Hematopoietic multipotent progenitor cell treated with erythropoietin and hydrocortisone succinate and interleukin-3 and kit ligand, for 15 days (in vitro differentiated cells): ENCODE measurements at places on chromosomes 1 and 21.

GRCh38 chr21:19935467-19935866 lies 1062.7 kb upstream of the NCAM2 start:
- DNase-seq, result no peak

DNA sequence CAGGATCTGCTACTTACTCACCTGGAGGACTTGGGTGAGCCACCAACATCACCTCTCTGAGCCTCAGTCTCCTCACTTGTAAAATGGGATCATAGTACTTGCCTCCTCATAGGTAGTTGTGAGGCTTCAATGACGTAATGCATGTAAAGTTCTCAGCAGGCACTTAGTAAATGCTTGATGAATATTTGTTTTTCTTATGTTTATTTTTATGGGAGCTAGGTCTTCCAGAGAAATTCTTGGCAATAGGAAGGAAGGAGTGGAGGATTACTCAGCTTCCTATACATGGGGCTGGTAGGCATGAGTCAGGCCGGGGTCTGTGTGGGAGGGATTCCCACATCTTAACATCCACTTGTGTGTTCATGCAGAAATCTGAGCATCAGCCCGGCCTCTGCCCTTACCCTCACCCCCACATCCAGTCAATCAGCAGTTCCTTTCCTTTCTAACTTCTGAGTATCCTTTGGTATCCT lies 95.4 kb upstream of the USP24 start:
- DNase-seq, result no peak

- DNase-seq, result peak; percentile 33
Observed at GRCh38 chr1:7808253-7808844, 24.3 kb downstream of the PER3 start.

DNA sequence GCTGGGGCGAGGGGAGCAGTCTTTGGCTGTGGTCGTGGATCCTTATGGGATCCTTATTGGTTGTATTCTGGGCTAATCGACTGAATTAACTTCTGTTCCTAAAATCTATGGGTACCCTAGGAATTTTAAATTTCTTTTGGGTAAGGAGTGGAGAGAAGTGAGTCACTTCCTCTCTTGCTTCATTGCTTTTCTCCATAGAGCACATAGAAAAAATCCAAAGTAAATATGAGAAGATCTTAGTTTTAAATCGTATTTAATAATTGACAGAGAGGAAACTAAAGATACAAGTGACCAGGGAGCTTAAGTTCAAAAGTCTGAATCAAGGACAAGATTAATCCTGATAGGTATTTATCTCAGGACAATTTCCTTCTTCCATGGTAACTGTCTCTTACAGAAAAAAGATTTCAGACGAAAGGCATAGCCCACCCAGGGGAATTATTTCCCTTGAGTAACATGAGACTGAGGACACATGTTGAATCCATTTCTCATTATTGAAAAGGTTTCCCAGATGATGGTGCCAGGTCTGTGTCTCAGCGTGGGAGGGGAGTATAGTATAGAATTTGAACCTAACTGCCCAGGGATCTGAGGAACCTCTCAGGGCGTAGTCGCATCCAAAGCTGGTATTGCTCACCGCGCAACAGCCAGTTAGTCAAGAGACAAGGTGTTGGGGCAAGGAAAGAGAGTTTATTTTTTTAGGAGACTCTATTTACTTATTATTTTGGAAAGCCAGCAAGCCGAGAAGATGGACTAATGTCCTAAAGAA lies 28.7 kb upstream of the FASLG start:
- DNase-seq, result no peak

GRCh38 chr1:236023926-236024565 lies 40.8 kb downstream of the NID1 start:
- DNase-seq, result no peak

DNA sequence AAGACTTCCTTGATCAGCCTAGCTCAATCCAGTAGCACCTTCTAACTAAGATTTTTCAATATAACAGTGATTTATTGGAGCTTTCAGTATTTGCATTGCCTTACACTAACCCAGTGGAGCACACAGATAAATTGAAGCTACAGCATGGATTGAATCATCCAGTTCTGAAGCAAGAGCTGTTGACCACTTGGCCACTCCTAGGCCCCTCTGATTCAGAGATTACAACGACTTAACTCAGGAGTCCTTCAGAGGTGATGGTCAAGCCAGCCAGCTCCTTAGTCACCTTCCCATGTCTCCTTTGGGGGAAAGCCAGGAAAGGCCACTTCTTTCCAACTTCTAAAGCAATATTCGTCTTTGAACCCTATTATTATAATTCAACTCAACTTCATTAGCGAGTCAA lies 151.8 kb downstream of the TENT5C start:
- no peak for DNase-seq
